H1 (cell line): ENCODE measurements at places on chromosomes 13 and 19. TPM values are rescaled to one million over a fixed set of nuclear protein-coding genes. Genes with fewer than 3 reads are reported as not detected.

RFX2 gene
- 4.8 and 5.5 TPM in 2 replicates for total RNA-seq

TIMM29 gene
- total RNA-seq, result 22.5 and 24.0 TPM in 2 replicates

GSX1 gene
- total RNA-seq, result not detected in 2 replicates

GRCh38 chr19:15871570-15871969 is 26.3 kb downstream of the CYP4F2 start:
- no peak overlapping the region for H3K4me3 ChIP-seq
- H3K27ac ChIP-seq, result no peak overlapping the region
- H3K4me1 ChIP-seq, result no peaks in the 10 kb centered on the region
- H3K27me3 ChIP-seq, result no peaks in the 10 kb centered on the region

GRCh38 chr13:48222358-48223301 is 10.4 kb upstream of the ITM2B start:
- H3K27ac ChIP-seq, result no peak overlapping the region
- H3K4me3 ChIP-seq, result no peak overlapping the region
- DNase-seq, result no peak
- no peaks in the 10 kb centered on the region for H3K27me3 ChIP-seq
- H3K4me1 ChIP-seq, result no peaks in the 10 kb centered on the region
